ENCODE measurements at places on chromosomes 3 and 15.

- no peak for DNase-seq
These were observed 75.5 kb downstream of the DPH6 start for GRCh38 chr15:35470441-35470840.

DNA sequence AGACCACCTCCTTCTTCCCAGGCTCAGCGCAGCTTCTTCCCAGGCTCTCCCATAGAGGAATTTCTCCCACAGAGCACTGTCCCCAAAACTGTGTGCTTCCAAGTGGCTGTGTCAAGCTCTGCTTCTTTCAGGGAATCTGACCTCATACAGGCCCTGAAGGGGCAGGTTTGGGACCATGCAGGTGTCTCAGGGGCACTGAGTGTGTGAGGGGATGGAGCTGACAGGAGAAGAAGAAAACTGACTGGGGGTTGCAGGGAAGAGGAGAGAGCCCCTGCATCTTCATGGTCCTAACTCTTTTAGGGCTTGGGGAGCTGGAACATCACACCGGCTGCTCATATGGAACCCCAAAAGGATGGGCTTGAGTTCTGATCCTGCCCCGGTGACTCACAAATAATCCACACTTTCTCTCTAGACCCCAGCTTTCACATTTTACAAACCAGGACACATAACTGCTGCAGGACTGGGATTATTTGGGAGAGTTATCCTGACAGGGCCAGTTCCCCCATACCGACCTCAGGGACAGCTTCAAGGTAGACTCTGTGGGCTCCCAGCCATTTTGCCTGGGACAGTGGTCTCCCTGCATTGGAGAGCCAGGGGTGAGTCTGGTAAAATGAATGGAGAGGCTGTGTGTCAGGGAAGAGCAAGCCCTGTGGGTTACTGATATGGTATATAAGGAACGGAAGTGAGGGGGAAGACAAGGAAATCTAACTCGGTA lies 316.1 kb downstream of the TLE3 start:
- DNase-seq, result no peak

DNA sequence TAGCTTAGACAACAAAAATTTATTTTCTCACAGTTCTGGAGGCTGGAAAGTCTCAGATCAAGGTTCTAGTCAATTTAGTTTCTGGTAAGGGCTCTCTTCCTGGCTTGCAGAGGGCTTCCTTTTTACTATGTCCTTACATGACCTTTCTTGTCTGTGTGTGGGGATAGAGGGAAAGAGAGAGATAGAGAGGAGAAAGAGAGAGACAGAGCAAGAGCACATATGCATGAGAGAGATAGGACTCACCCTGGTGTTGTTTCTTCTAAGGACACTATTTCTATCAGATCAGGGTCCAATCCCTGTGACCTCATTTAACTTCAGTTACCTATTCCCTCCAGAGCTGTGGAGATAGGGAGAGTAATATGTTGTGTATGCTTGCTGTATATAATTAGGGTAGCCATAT lies 44.9 kb upstream of the TEX9 start:
- no peak for DNase-seq

DNA sequence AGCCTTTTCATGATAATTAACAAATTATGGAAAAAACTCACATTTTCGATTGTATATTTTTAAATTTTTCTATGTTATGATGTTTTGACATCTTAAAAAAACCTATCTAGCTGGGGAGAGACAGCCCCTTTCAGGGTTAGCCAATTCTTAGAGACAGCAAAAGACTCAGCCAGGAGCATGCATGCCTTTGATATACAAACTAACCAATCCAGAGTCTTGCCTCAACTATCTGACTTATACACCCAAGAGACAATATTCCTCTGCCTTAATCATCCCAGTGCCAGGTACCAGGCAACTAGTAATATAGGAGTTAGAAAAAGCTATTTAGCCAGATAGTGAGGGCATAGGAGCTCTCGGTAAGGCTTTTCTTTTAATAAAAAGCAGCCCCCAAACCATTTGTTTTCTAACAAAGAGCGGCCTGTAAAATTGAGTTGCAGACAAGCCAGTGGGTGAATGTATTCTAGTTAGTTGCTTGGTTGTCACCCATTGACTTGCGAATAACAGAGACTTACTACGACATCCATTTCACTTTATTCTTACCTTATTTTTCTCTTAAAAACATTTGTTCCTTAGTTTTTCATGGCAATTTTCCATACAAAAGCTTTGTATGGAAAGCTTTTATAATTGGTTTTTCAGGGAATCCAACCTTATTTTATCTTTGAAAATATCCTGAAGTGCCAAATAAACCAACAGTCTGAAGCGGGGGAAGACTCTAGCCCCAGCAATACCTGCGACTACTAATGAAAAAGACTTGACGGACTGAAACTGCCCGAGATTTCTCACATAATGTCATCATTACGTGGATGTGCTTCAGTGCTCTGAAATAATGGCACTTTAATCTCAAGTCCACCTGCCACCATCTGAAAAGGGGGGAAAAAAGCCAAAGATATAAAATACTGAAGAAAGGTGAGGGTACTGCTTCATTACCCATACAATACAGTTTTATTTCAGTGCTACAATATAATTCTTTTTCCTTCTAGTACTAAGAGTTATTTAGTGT lies 64.6 kb upstream of the ATP2C1 start:
- DNase-seq, result no peak

- no peak for DNase-seq
These were observed 39.5 kb downstream of the CD86 start for GRCh38 chr3:122094693-122095092.

- no peak for DNase-seq
These were observed 1595.6 kb downstream of the SI start for GRCh38 chr3:163482695-163483094.

DNA sequence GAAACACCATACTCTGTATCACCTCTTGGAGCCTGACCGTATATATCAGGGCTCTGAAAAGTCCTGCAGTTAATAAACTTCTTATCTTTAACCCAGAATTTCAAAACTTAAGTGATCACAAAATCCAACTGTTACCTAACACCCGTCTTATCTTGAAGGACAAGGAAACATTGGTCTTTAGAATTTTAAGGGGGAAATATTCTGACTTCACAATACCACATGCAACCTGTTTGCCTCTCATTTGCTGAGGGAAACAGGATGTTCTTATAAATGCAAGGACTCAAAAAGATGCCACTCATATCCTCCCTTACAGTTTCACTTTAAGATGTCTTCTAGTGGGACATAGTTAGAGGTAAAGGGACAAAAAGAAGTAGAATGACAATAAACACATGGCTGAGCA lies 67.9 kb downstream of the CRTC3 start:
- DNase-seq, result no peak

- DNase-seq, result no peak
These were observed 59.5 kb downstream of the PIK3CB start for GRCh38 chr3:138775254-138775595.

GRCh38 chr3:621714-622113 lies 425.2 kb downstream of the CHL1 start:
- DNase-seq, result no peak

DNA sequence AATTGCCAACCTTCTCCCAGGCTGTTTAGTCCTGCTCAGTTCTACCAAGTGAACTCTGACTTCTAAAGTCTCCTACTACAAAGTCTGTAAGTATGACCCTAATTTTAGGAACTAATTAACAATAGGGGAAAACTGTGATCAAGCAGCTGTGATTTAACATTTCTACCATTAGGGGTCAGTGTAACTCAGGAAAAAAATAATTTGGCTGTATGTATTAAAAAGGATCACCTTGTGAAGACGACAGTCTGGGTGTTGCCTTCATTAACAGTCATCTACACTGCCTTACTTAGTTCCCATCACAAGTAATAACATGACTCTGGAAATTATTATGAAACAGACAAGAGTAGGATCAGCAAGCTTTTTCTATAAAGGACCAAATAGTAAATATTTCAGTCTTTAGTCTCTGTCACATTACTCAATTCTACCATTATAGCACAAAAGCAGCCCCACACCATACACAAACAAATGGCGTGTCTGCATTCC lies 4.2 kb upstream of the NPHP3 start:
- no peak for DNase-seq

GRCh38 chr3:72017311-72017710 lies 232.4 kb upstream of the PROK2 start:
- DNase-seq, result no peak

DNA sequence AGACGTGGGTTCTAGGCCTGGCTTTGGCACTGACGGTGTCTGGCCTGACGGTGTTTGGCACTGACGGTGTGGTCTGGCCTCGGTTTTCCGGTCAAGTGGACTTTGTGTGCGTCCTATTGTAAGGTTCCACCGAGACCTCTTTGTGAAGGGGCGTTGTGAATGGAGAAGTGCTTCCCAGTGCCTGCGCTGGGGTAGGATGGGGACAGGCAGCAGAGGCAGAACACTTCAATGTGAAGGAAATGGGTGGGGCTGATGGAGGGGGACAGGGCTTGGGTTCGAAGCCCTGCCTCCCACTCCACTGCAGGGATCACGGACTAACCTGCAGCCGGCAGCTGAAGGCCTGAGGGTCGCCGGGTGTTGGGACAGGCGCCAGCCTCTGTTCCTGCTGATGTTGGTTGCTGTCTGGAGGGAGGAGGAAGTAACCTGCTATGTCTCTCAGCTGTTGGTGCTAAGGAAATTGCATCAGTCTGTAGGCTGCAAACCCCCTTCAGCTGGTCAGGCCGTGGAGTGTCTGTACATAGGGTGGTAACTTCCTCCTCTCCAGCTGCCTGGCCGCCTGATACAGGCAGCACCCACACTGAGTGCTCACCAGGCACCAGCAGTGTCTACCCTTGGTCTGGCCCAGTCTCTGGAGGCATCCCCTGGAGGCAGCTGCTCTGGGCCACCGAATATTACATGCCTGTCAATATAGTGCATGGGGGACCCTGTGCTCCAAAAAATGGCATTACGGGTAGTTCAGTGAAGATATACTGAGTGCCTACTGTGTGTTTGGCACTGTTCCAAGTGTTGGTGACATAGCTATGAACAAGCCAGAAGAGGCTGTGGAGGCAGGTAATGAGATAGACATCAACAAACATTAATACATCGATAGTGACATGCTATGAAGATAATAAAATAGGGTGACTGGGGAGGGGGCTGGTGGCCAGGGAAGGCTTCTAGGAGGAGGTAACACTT lies 1.1 kb downstream of the TM6SF1 start:
- DNase-seq, result no peak

GRCh38 chr3:81776643-81777042 lies 15.2 kb upstream of the GBE1 start:
- no peak for DNase-seq

GRCh38 chr3:64176461-64176996 lies 48.7 kb downstream of the PRICKLE2 start:
- DNase-seq, result no peak

DNA sequence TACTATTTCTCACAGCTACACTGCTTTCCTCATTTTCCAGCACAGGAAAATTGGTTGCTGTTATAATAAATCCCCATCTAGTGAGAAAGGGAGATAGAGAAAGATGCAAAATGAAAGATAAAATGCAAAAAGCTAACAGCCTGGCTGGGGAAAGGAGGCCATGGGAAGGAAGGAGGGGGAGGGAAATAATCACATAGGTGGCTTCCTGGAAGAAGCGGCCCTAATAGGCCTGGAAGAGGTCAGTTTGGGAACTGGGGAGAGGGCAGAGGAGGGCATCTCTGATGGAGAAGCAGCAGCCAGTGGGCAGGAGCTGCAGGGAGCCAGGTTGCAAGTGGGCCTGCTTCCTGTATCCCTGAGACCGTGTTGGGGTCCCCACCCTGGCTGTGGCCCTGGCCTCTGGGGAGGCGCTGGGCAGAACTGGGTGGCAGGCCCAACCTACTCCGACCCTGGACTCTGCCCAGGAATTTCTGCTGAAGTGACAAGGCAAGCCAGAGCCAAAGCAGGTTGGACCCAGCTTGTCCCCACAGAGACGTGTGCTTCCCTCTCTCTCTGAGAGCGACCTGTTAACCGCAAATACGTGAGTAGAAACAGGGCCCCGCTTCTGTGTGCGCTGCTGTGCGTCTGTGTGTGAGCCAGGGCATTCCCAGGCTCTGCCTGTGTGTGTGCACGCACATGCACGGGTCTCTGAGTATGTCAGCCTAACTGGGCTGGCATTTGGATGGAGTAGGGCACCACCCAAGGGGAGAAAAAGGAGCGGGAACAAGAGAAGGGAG lies 1.9 kb downstream of the SLC28A1 start:
- no peak for DNase-seq

GRCh38 chr15:64558460-64559179 lies 98.2 kb downstream of the ZNF609 start:
- no peak for DNase-seq

DNA sequence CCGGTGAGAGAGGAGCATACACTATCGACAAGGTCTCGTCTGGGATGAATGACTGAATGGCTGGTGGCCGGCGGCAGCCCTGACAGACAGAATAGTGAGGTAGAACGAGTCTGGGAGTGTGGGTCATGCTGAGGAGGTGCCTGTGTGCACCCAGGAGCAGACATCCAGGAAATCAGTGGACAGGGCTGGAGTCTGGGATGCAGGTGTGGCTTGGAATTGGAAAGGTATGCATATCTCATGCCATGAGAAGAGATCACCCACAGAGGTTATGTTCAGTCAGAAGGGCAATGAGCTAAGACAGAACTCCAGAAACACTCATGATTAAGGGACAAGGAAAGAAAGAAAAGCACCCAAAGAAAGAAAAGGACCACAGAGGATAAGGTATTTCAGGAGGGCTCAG lies 20.8 kb downstream of the HACD2 start:
- DNase-seq, result no peak

DNA sequence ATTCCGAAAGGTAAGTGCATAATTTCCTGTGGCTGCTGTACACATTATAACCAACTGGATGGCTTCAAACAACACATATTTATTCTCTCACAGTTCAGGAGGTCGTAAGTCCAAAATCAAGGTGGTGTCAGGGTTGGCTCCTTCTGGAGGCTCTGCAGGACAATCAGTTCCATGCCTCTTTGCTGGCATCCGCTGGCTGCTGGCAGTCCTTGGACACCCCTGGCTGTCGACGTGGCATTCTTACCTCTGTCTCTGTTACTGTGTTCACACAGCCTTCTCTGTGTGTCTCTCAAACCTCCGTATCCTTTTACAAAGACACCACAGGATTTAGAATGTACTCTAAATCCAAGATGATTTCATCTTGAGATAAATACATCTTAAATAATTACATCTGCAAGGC lies 398.8 kb upstream of the ATP10A start:
- DNase-seq, result no peak

DNA sequence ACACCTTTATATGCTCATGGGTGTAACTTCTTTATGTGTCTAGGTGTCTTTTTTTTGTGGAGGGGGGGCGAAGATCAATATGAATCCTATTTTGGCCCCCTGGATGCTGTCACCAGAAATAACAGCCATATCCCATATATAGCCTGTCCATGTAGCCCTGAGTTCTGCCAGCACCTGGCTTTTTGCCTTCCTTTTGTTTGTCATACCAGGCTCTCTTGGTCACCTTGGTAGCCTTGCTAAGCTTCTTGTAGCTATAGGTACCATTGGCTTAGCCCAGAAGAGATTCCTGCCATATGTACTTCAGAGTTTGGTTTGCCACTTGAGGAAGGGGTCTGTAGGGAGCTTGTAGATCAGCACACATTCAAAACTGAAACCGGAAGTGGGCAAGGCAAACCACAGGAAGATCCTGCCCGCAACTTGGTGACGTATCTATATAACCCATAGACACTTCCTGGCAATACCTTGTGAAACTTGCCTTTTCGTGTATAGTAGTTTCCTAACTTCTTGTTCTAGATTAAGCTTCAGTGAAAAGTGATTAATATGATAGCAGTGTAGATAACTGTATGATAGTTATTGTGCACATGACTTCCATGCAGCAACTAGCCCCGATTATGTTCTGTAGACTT lies 11.9 kb downstream of the RASA2 start:
- peak; percentile 74 for DNase-seq
